GM13977 (cell line): ENCODE measurements at places on chromosomes 5 and 9.

DNA sequence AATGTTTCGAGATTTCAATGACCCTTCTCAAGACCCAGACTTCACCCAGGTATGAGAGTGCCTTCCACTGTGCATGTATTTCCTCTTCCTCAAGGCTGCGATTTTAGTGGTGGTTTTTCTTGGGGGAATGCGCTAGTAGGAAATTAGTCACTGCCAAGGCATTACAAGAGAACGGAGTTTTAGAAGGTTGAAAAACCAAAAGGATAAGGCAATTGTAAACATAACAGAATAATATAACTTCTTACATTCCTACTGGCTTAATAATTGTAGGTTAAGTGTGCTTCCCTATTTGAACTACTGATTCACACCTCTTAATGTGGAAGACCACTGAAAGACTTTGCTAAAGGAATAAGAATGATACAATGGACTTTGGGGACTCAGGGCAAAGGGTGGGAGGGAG, 38.9 kb downstream of the ACO1 start:
- DNase-seq, result no peak

DNA sequence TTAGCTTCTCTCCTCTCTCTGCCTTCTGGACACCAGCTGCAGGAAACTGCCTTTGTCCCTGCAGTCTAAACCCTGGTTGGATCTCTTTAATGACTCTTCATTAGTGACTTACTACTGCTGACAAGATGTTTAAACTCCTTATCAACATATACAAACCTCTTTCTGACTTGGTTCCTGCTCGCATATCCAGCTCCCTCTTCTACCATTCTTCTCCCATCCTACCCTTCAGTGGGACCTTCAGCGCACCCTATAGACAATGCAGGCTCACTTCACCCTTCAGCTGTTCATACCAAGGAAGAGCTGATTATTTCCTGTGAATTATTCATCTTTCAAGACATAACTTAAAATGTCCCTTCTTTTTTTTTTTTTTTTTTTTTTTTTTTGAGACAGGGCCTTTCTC, 436.5 kb downstream of the KIAA0825 start:
- DNase-seq, result no peak

GRCh38 chr9:98870782-98871557, 63.5 kb downstream of the GALNT12 start:
- no peak for DNase-seq

DNA sequence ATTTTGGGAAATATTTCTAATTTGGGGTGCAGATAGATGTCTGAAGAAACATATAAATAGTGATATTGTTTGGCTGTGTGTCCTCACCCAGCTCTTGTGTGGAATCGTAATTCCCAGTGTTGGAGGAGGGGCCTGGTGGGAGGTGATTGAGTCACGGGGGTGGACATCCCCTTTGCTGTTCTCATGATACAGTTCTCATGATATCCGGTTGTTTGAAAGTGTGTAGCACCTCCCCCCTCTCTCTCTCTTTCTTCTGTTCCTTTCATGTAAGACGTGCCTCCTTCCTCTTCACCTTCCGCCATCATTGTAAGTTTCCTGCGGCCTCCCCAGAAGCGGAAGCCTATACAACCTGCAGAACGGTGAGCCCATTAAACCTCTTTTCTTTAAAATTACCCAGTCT, 11.4 kb upstream of the ADAMTS16 start:
- DNase-seq, result no peak

GRCh38 chr9:137423514-137424291, 510 bp downstream of the NOXA1 start:
- no peak for DNase-seq

GRCh38 chr5:141872496-141873356, 5.5 kb downstream of the PCDH1 start:
- no peak for DNase-seq

DNA sequence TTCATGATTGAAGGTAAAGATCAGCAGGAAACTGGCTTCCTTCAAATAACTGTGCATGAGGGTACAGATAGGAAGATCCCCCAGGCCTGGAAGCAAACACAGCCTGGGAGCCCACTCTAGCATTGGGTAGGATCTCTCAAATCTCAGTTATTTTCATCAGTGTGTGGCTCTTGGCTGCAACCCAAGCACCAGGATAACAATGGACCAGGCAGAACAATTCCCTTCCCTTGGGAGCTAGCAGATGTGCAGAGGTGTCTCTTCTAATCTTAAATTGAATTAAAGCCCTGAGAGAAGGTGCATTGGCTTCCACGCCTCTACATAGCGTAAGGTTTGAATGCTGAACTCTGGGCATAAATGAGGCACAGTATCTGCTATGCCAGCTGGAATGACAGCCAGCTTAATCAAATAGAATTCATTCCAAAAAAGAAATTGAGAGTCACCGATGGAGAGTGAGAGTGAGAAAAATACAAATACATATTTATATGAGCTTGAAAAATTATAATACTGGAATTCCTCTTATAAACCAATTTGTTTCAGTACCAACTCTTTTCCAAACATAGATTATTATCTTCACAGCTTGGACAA, 957.3 kb downstream of the CDH12 start:
- DNase-seq, result no peak

- no peak for DNase-seq
Observed at GRCh38 chr5:138884554-138884953, 9.4 kb upstream of the LRRTM2 start.

DNA sequence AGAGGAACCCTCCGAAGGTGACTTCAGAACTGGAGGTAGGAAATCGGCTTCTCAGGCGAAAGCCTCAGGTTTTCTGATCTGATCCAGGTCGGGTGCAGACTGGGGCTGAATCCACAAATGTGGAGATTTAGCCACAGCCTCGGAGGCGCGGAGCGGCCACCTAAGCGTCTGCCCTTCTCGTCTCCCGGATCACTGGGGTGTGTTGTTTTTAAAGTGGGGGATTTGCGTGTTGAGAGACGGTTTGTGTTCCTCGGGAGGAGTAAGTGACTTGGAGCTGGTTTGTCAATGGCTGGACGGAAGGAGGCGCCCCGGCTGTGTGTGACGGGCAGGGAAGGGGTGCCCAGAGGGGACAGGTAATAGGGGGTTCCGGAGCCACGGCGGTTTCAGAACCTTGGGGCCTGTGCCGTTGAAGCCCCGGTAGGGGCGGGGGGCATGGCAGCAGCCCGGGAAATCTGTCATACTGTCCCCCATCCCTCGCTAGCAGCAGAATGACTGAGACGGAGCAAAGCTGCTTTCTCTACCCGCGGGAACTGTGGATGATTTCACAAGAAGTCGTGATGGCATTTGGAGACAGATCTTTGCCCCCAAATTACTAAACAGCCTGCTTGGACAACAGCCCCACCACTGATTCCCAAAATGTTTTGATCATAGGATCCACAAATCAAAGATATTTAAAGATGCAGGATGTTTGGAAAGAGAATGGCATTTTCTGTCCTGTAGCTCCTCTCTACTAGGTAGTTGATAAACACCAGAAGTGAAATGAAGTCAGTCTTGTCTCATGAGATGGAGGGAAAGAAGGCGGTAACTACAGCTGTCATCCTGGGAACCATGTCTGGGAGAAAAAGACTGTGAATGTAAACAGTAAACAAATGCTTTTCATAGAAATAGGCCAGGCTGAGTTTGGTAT, 216.5 kb downstream of the PDZD2 start:
- no peak for DNase-seq

- DNase-seq, result no peak
Observed at GRCh38 chr9:4293293-4293941, 6.5 kb downstream of the GLIS3 start.

DNA sequence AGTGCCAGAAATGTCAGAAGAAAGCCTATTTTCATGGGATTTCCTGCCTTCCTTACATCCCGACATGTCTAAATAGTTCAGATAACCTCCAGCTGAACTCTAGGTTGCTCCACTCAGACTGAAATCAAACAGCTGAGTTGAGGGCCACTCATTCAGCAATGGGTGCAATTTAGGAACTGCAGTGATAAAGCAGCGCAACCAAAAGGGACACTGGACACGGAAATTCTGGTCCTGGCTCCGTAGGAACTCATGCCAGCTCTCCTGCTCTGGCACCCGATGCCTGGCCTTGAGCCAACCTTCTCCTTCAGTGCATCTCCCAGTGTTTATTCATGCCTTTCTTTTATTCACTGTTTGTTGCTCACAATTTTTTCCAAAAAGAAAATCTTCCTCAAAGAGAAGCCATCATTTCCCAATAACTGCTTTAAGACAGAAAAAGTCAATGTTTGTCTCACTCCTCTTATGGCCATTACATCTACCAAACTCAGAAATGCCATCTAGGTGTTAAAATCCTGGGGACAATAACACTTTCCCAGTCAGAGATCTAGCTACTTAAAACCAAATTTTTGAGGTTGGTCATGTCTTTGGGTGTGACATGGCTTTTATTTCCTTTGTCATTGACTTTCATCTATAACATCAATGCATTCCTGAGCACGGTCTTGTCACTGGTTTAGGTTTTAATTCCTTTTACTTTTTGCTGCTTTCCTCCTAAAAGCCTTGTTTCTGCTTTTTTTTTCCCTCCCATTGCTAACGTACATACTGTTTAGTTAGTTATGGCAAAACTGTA, 126.9 kb downstream of the PDE4D start:
- no peak for DNase-seq

DNA sequence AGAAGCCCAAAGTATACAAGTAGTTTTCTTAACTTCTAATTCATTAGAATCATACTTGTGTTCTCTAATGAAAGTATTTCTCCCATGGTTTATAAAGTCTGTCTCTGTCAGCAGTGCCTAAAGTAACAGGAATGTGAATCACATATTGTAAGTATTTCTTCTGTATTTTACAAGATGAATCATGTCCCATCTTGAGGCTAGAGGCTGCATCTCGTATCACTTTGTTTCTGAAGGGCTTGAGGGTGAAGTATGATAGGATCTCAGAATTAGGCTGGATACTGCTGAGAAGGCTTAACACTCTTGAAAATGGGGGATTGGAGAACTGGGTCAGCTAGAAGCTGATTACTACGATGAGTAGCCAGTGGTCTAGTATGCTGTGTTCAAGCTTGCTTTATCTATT, 242.2 kb upstream of the ACTBL2 start:
- no peak for DNase-seq

DNA sequence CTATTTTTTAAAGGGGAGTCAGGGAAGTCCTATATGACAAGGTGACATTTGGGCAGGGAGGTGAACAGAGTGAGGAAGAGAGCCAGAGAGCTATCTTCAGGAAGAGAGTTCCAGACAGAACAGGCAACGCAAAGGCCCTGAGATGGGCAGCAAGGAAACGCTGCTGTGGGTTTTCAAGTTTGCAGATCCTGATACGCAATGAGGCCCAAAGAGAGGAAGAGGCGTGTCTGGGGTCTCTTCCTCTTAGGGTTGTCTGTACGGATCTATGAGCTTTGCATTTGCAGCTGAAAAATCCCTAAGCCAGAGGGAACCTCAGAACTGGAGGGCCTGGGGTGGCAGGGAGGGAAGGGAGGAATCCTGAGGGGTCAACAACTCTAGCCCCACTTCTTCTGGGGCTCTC, 13.6 kb downstream of the FAT2 start:
- no peak for DNase-seq

- DNase-seq, result no peak
Observed at GRCh38 chr5:124880903-124881697, 134.7 kb upstream of the ZNF608 start.

DNA sequence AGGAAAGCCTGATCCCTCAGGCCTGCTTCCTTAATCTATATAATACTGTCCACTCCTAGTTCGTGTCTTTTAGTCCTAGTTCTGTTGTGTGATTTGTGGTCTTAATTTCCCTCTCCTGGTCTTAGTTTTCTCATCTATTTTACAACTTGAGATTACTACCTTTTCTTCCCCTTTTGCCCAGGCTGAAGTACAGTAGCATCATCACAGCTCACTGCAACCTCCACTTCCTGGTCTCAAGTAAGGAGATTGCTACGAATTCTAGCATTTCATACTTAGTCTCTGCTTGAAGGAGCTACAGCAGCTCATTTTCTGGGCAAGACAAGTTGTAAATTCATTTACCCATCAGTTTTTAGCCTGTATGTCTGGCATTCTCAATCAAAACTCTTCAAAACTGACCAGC, 5.5 kb downstream of the TRIM32 start:
- DNase-seq, result no peak

DNA sequence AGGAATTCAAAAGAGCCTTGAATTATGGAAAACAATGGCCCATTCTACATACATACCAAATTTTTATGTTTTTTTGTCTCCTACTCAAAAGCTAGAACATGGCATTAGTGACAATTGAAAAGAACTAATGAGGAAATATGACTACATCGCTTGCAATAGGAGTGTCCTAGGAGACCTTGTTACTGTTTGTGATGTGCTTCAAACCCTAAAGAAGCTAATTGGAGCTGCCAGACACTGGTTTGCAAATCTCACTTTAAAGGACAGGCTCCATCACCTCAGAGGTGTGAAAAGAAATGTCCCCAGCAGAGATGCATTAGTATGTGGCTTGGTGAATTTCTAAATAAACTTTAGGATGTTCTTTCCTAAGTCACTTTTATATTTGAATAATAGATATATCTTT, 354.2 kb upstream of the EFNA5 start:
- DNase-seq, result no peak

DNA sequence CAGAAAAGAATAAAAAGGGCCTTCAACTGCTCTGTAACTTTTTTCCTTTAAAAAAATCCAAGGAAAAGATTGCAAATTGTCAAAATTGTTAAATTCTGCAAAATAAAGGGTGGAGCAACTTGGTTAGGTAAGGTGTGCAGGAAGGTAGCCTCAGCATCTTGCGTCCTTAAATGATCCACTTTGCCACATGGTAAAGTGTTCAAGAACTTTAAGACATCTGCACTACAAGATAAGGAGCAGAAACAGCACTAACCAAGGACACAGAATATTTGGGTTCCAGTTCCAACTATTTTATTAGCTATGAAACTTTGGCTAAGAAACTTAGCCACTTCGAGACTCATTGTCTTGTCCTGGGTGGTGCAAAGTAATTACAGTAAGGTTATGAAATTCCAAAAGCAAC, 53.7 kb downstream of the ANKRD55 start:
- DNase-seq, result no peak

GRCh38 chr5:154466147-154466546, 11.9 kb downstream of the HAND1 start:
- no peak for DNase-seq

DNA sequence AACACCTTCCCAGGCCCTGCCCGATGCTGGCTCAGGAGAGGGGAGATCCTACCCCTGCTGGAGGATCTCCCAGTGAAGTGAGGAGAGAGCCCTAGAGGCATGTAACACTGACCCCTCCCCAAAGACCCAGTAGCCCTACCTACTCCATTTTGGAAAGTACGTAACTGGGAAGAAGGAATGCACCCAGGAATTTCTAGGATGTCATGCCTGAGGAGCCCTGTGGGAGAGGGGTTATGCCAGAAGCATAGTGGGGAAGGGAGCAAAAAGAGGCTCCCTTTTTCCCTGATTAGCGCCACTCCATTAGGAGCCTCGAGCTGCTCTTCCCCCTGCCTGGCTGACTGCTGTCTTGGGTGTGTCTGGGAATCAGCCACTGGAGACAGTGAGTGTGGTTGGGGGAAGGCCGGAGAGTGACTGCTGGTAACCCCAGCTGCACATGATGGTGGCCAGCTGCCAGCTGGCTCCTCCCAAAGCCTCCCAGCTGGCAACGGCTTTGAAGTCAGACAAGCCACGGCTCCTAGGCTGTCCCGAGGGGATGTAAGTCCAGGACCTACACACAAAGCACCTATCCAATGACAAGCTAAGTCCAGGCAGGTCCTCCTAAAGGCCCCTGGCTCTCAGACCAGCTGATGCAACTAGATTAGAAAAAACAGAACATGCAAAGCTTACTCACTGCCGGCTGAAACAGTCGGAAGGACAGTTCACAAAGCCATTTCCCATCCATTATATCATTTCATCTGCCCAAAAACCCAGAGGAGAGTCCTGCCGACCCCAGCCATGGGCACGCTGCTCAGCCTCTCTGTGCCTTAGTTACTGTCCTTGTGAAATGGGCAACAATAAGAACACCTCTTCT, 136.5 kb upstream of the ABCA1 start:
- no peak for DNase-seq

- DNase-seq, result no peak
Observed at GRCh38 chr5:126811515-126812198, 34.7 kb downstream of the LMNB1 start.
